Stimulated activated CD8-positive, alpha-beta memory T cell treated with anti-CD3 and anti-CD28 coated beads, Interleukin-4, amount 100 ng/mL, for 24 hours (primary cell): ENCODE measurements at places on chromosomes 2 and 18.

DNA sequence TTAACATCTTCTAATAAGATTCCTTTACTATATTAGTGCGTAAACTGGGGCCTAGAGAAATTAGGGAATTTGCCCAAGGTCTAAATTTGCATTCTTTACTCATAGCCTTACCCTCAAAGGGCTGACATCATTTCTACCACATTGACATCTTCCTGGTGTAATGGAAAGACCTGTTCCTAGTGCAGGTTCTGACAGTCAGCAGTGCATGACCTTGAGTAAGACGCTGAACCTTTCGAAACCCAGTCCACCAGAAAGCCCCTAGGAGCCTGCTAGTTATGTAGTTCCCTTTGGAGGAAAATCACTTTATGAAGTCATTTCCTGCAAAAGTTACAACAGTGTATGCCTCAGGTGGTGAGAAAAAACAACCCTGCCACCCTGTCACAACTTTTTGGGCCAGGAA, 388.3 kb downstream of the TNS1 start:
- DNase-seq: no peak

GRCh38 chr2:211879323-211879722, 659.3 kb downstream of the ERBB4 start:
- DNase-seq: no peak

GRCh38 chr2:36912695-36913094, 53.6 kb downstream of the STRN start:
- no peak for DNase-seq

DNA sequence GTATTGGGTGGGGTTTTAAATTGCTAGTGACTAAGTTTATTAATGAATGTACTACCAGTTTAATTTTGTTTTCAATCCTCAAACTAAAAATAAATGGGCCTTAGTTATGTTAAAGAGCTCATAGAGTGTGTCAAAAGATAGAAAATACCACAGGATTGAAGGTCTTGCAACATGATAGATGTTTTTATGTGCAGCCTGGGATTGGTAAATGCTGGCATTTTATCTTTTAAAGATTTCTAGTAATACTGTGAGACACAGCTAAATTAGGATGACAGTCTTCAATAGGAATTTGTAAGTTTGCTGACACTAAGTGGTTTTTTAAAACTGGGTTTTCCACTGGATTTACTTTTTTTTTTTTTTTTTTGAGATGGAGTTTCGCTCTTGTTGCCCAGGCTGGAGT, 122.3 kb downstream of the HAUS1 start:
- no peak for DNase-seq

DNA sequence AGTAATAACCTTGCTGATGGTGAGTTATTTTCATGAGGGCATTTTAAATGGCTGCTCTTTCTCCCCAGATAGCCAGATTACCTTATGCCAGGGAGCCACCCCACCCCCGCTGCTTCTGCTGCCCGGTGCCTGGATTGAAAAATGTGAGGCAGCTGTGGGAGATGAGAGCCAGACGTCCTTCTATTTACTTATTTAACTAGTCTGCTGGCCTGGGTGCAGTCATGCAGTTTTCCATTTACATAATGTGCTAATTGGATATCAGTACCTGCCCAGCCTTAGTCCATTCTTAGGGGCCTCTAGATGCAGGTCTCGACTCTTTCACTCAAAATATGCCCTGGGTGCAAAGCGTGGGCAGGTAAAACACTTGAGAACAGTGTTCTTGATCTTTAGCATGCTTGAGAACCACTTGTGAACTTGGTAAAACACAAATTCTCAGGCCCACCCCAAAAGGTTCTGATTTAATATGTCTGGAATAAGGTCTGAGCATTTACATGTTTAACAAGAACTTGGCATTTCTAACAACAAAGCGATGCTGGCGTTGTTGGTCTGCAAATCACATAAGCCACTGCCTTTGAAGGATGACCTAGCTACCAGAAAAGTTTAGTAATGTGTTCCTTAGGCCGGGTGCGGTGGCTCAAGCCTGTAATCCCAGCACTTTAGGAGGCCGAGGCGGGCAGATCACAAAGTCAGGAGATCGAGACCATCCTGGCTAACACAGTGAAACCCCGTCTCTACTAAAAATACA, 154.3 kb downstream of the NRP2 start:
- DNase-seq: no peak

GRCh38 chr2:56476509-56477071, 292.8 kb downstream of the CCDC85A start:
- no peak for DNase-seq

DNA sequence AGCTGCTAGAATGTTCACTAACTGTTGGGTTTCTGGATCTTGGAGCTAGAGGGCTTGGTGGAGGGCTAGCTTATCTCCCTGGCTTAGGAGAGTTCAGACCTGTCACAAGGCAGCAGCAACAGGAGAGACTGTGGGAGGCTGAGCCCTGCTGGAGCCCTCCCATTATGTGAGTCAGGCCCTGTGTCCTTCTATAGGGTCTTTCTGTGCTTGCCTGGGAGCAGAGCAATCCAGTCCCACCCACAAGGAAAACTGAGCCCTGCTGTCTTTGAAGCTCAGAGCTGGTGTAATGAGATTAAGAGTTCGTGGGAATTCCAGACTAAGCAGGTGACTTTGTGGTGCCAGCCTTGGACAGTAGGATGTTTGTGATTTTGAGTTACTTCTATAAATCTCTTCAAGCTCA, 249.0 kb downstream of the TTC32 start:
- DNase-seq: no peak

DNA sequence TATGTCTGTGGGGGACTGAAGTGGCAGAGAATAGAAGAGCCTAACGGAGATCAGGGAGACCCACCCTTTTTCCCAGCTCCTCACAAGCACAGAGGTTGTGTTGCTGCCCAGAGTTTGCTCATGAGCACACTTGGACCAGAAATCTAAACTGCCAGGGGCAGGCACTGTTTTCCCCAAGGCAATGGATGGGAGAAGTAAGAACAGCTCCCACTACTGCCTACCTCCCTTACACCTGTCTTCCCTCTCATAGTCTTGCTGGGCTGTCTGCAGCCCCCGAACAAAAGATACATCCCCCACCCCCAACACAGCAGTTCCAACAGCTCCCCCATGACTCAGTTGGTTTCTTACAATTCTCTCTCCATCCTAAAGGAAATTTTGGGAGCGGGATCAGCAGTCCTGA, 48.1 kb upstream of the CD226 start:
- DNase-seq: no peak

- DNase-seq: no peak
Observed at GRCh38 chr18:44636241-44636640, 44.4 kb upstream of the SETBP1 start.

DNA sequence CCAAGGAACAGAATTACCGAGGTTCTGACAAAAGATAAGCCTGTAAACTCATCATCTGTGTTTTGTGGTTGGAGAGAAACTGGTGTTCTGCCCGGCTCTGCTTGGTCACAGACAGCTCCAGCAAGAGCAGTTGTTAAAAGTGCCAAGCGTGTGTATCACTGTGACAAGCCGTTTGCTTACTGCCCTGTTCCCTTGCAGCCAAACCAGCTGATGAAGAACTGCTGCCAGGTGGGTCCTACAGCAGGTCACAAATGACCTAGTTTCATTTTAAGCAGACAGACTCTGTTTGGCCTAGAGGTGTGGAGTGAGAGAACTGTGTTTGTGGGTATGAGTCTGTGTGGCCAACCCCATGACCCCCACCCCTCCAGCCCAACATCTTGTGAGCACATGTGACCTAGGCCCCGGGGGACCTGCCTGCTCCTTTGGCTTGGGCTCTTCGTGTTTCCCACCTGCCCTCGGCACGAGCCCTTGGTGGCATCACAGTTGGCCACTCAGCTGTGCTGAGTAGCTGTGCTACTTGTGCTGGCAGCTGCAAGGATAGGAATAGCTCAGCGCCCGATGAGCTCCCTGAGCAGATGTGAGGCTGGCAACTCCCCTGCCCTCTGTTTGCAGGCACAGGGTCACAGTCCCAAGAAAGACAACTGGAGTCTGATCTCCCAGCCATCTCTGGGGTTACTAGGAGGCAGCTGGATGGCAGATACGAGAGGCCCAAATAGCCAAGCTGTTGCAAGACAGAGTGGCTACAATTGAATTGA, 9.7 kb downstream of the OXER1 start:
- DNase-seq: no peak

GRCh38 chr18:55227771-55228170, 268.5 kb upstream of the CCDC68 start:
- DNase-seq: no peak

DNA sequence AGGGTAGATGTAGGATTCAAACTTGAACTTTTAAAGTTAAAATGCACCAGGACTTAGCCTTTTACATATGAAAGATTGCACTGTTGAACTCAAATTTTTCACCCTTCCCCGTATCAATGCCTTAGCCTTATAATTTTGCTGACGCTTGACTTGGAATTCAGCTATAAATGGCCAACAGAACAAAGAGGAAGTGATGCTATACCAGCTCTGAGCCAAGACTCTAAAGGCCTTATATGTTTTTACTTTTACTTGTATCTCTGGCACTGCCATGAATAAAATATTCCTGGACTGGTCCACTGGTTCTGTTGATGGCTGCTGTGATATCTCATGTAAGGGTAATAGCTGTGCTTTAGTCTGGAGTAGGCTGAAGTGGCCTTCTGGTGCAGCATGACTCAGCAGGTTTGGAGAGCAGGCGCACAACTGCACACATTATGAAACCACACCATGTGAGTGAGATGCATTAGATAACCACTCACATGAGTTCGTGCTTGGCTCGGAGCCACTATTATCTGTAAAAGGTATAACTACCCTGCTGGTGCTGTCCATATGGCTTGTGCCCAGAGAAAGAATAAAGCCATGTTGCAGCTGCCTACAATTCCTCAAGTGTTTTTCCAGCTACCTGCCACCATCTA, 8.4 kb upstream of the IER3IP1 start:
- no peak for DNase-seq

DNA sequence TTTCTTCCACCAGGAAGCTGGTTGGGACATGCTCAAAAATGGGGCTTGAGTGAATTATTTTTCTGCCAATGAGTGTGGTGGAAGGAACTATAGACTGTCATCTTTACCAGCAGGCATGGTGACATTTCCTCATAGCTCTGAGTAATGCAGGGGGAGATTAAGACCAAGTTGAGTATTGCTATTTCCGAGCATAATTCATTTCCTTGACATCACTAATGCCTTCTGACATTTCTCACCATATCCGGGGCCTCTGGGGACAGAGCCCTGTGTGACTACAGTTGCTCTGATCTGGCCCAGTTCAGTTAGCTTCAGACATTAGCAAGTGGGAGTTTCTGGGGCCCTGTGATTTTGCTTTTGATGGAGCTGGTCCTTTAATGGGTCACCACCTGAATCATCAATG, 410.4 kb downstream of the MEIS1 start:
- no peak for DNase-seq
